Kidney epithelial cell (primary cell): ENCODE measurements at places on chromosomes 2 and 18.

- no peak for DNase-seq
Observed at GRCh38 chr2:150282771-150283371, 204.6 kb downstream of the RND3 start.

DNA sequence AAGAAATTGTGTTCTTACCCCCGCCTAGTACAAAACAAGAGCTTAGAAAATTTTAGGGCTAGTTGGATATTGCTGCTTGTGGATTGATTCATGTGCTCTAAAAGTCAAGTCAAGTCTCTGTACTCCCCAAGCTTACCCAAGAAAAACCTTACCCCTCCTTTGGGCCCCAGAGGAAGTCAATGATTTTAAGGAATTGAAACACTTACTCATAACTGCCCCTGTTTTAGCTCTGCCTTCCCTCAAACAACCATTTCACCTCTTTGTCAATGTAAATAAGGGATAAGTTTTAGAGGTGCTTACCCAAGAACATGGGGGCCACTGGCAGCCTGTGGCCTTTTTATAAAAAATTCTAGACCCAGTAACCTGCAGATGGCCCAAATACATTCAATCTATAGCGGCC lies 136.6 kb upstream of the RMP24 start:
- DNase-seq, result no peak

DNA sequence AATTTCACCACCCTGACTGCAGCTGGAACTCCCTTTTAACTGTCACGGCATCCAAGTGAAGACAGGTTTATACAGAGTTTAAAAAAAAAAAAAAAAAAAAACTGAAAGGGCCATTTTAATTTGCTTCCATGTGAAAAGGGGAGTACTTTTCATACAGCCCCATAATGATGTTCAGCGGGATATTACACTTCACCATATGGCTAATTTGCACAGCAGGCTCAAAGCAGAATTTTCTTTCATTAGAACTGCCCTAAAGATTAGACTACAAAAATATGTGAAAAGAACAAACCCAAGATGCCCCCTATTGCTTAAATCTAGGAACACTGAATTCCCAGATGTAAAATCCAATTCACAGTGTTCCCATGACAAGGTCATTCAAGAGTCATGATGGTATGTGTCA lies 301.8 kb downstream of the EXOC6B start:
- no peak for DNase-seq

DNA sequence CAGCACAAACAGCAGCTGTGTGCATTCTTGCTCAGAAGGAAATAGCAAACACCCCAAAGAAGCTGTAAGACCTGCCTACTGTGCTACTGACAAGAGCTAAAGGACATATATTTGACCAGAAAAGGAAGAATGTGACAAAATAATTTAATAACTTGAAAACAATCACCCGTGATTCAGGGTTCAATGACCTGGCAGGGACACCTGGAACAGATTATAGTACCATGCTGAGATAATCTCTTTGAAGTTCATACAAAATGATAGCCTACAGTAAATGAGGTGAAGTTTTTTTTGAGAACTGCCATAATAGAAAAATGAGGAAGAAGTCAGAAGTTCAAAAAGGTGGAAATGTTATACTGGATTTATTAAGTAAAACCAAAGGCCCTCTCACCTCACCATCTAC lies 324.8 kb upstream of the GULP1 start:
- no peak for DNase-seq

DNA sequence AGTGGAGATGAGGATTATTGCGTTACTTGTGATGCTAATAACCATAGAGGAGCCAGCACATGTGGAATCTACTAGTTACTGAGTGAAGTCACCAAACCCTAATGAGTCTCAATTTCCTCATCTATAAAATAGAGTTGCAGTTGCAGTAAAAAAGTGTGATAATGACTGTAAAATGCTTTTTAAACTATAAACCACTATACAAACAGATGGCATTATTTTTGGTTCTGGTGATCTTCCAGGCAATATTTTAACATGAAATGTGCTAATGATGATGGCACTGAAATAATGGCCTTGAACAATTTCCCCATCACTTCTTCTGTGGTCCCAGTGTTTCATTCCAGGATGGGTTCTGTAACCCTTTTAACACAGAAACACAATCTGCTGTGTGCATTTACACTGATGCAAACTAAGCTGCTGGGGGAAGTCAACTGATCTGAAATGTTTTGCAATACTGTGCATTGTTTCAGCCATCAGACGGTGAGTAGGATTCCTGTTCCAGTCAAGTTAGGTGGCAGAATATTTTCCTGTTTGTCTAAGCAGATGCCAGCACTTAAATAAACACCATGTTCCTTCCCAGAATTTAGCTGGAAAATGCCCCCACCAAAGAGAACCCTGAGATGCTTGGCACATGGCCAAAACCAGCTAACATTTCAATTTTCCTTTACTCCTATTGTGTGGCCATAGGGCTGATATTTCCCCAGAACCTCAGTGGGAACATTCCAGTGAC lies 52.6 kb downstream of the TACR1 start:
- DNase-seq, result no peak

- no peak for DNase-seq
Observed at GRCh38 chr18:73924836-73925235, 222.8 kb downstream of the FBXO15 start.

- no peak for DNase-seq
Observed at GRCh38 chr2:104851291-104852089, 2.4 kb upstream of the POU3F3 start.

DNA sequence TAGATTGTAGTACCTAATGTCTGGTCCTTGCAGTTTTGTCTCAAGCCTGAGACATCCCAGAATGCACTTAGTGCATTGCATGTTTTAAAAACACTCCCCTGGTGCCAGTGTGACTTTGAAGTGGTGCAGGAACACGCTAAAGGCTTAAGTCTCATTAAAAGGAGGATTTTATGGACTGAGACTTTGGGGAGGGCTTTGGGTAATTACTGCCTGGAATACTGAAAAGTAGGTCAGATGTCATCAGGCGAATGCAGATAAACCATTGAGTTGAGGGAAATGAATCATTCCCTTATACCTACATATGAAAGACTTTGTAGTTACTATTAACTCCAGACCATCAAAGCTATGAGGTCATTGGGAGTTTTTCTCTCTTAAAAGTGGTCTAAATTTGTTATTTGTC lies 3.0 kb upstream of the OSBPL1A start:
- DNase-seq, result peak; percentile 48

DNA sequence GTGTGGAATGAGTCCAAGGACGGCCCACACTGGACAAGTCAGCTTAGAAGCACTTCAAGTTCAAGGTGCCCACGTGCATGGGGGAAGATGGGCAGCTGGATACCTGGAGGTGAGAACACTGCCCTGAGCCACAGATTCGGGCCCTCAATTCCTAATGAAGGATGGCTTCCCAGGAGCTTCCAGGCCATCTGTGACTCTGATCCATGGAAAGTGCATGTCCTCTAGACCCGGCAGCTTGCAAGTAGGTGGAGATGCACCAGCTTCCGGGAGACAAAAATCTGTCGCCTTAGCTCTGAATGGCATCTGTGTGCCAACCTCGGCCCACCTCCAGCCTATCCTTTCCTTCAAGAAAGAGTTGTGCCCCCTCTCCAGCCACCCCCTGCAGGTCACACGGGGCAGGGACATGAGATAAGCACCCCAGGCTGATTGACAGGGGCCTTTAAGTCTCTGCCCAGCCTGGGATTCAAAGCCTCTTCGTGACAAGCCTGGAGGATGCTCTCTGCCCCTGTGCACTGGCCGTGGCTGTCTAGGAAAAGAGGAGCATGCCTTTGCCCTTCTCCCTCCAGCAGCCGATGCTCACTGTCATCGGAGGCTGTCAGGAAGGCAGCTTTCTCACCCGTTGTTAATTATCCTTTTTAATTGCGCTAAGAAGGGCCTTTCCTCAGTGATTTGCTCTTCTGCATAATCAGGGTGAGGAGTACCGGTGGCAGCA lies 65.5 kb downstream of the BIN1 start:
- no peak for DNase-seq

GRCh38 chr2:64586883-64587481 lies 62.9 kb downstream of the AFTPH start:
- no peak for DNase-seq

GRCh38 chr2:98598781-98599428 lies 9.4 kb downstream of the COA5 start:
- DNase-seq, result no peak

DNA sequence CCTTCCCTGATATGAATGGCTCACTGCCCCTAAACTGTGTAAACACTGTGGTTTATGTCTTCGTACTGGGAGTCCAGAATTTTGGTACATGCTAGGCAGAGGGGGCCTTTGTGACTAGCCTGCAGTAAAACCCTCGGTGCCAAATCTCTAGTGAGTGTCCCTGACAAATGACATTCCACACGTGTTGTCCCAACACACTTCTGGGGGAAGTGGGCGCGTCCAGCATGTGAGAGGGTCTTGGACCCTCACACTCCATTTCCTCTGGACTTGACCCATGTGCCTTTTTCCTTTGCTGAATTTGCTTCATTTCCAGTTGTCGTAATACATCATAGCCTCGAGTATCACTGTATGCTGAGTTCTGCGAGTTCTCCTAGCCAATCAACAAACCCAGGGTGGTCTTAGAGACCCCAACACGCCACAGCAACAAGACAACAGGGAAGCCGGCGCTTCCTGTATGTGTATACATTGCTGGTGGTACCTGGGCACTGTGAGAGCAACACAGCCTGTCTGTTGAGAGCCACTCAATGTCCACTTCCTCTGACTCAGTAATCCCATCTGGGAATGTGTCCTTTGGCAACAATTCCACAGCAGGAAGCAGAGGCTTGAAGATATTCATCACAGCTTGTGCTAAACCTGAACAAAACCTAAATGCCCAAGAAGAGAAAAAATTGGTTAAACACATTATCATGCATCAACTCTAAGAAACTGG lies 26.9 kb upstream of the SLC66A3 start:
- DNase-seq, result no peak

DNA sequence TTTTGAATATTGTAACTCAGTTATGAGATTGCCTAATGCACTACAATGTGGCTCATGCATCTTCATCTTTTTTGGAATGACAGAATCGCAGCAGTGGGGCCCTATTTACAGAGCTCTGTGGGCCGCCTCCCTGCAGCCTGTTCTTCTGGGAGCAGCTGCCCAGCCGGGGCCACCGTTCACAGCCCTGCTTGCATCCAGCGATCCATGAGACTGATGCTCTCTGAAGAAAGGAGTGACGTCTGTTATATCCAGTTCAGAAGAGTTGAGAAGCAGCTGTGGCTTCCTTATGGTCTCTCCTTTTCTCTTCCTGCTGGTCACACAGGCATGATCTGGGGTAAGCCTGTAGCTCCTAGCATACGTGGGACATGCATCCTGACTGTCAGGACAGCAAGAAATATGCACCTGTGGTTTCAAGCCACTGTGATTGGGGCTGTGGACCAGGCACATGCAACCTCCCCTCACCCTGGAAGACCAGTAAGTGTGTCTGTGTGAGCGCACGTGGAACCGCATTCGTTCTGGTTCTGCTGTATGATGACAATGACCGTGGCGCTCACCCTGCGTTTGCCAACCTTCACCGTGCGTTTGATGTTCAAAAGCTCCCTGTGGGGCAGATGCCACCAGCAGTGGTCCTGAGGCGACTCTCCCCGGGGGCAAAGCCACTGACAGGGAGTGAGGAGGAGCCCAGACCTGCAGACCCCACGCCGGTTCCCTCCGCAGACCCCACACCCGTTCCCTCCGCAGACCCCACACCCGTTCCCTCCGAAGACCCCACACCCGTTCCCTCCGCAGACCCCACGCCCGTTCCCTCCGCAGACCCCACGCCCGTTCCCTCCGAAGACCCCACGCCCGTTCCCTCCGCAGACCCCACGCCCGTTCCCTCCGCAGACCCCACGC lies 189.8 kb downstream of the TMEM18 start:
- DNase-seq, result no peak

DNA sequence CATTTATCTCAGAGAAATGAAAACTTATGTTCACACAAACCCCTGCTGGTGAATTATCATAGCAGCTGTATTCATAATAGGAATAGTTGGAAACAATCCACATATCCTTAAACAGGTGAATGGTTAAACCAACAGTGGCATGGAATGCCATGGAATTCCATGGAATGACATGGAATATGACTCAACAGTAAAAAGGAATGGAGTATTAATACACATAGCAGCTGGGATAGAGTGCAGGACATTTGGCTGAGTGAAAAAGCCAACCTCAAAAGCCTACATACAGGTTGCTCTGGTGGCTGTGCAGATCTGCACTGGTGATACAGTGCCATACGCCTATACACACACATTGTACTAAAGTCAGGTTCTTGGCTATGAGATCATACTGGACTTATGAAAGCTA lies 69.5 kb downstream of the FAM168B start:
- no peak for DNase-seq

- DNase-seq, result no peak
Observed at GRCh38 chr2:206739271-206739670, 21.1 kb upstream of the DYTN start.

DNA sequence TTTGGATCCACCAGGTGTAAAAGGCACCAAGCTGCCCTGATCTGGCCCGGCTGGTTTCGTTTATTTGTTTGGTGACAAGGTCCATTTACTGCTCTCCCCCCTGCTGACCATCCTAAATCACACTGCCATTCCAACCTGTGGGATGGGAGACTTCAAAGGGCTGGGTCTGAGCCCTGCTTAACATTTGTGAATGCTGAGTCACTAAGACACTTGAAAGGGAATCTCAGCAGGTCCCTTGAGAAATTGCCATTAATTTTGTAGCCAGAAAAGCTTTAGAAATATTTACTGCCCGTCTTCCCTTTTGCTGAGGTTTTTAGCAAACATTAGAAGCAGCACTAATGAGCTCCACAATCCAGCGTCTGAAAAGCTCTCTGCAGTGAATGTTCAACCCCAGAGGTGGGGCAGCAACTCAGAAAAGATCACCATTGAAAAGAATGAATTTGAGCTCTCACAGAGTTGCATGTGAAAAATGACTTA lies 133.8 kb downstream of the ARL4C start:
- DNase-seq, result peak; percentile 56

GRCh38 chr18:67586101-67586500 lies 69.6 kb upstream of the DSEL start:
- no peak for DNase-seq

DNA sequence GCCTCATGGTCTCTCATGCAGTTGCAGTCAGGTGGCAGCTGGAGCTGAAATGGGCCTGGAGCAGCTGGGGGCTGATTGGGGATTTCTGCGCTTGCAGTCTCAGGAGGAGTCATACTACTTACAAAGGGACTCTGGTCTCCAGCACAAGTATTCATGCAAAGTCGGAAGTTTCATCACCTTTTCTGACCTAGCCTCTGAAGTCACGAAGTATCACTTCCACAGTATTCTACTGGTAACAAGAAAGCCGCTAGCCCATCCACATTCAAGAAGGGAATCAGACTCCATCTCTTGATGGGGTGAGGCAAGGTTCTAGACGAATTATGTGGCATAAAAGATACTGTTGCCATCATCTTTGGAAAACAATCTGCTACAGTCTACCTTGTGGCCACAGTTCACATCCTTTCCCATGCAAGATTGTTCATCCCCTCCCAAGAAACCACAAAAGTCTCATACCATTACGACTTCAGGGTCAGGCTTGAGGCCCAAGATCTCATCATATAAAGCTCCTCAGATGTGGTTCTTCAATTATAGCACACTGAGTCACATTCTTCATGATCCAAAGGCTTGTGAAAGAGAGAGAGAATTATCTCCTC lies 95.3 kb downstream of the SMC6 start:
- peak; percentile 23 for DNase-seq

- DNase-seq, result no peak
Observed at GRCh38 chr2:176079285-176079830, 4.4 kb downstream of the EVX2 start.
